ENCODE measurements at places on chromosomes 1 and 21. TPM values are rescaled to one million over a fixed set of nuclear protein-coding genes. Genes with fewer than 3 reads are reported as not detected.

Gene DNAJC28
- polyA plus RNA-seq: 3.0 TPM

DNA sequence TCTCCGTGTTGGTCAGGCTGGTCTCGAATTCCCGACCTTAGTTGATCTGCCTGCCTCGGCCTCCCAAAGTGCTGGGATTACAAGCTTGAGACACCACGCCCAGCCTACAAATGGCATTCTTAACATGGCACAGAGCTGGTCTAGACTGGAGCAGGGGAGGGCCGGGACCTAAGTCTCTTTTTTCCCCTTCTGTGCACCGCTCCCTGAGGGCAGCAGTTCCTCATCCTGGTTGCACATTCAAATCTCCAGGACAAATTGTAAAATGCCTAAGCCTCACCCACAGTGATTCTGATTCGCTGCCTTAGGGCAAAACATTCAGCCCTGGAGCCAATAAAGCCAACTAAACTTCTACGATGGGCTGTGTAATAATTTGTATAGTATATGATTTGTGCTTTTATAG lies 10.1 kb upstream of the AVPR1B start:
- no peaks in the 10 kb centered on the region for H3K27me3 ChIP-seq
- H3K36me3 ChIP-seq: no peaks in the 10 kb centered on the region
- H3K27ac ChIP-seq: no peak overlapping the region
- no peak for DNase-seq

GRCh38 chr1:103110701-103111100 lies 2.4 kb upstream of the COL11A1 start:
- H3K27ac ChIP-seq: no peak overlapping the region
- no peak for DNase-seq
- no peaks in the 10 kb centered on the region for H3K4me1 ChIP-seq
- H3K36me3 ChIP-seq: no peaks in the 10 kb centered on the region
- H3K4me3 ChIP-seq: no peak overlapping the region
- no peaks in the 10 kb centered on the region for H3K27me3 ChIP-seq

GRCh38 chr1:32798191-32798590 lies 19.0 kb downstream of the YARS1 start:
- H3K36me3 ChIP-seq: peaks cover 7% of the 10 kb centered on the region
- DNase-seq: no peak
- no peaks in the 10 kb centered on the region for H3K4me1 ChIP-seq
- H3K27me3 ChIP-seq: no peaks in the 10 kb centered on the region
- H3K27ac ChIP-seq: no peak overlapping the region

GRCh38 chr1:248860007-248860406 lies 1.1 kb upstream of the ZNF692 start:
- H3K36me3 ChIP-seq: no peaks in the 10 kb centered on the region
- H3K27me3 ChIP-seq: no peaks in the 10 kb centered on the region
- no peak for DNase-seq
- no peak overlapping the region for H3K4me3 ChIP-seq
- peaks cover 3% of the 10 kb centered on the region for H3K4me1 ChIP-seq
- no peak overlapping the region for H3K27ac ChIP-seq

DNA sequence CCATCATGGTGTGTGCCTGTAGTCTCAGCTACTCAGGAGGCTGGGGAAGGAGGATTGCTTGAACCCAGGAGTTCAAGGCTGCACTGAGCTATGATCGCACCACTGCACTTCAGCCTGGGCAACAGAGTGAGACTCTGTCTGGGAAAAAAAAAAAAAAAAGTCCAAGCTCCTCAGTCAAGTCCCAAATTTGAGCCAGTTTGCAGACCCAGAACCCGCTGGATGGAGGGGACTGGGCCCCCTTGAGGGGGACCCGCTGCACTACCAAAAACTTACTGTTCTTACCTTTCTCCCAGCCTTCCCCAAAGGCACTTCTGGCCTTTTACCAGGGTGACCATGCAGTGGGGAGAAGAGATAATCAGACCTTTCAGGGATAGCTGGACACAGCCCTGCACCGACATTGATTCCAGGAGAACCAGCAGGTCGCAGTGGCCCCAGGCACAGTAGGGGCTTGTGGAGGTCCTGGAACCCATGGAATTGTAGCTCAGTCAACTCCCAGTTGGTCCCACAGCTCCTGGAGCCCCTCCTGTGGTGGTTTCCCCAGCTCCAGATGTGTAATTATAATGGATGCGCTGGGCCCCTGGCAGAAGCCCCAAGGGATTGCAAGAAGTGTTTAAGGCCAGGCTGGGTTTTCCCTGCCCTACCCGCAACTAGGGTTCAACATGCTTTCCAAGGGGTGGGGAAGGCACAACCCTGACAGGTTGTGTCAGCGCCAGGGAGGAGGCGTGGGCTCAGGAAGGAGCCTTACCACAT lies 4.1 kb upstream of the WNT9A start:
- DNase-seq: no peak
- no peak overlapping the region for H3K27ac ChIP-seq
- no peaks in the 10 kb centered on the region for H3K4me1 ChIP-seq
- no peaks in the 10 kb centered on the region for H3K36me3 ChIP-seq

Measured in aorta (tissue), 5 donors.